ENCODE measurements at places on chromosomes 7 and 10.

DNA sequence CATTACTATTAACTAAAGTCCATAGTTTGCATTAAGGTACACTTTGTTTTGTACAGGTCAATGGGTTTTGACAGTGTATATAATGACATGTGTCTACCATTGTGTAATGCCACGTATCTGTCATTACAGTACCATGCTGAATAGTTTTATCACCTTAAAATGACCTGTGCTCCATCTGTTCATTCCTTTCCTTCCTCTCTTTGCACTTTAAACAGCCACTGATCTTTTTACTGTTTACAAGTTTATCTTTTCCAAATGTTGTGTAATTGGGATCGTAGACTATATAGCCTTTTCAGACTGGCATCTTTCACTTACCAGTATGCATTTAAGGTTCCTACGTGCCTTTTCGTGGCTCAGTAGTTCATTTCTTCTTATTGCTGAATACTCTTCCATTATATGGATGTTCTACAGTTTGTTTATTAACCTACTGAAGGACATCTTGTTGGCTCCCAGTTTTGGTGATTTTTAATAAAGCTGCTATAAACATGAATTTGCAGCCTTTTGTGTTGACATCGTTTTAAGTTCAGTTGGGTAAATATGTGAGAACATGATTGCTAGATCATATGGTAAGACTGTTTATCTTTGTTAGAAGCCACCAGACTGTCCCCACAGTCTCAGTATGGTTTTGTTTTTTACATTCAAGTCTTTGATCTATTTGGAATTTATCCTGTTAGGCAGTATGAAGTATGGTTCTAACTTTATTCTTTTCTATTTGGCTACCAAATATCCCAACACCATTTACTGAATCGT, 24.7 kb downstream of the STAM start:
- no peak for DNase-seq

DNA sequence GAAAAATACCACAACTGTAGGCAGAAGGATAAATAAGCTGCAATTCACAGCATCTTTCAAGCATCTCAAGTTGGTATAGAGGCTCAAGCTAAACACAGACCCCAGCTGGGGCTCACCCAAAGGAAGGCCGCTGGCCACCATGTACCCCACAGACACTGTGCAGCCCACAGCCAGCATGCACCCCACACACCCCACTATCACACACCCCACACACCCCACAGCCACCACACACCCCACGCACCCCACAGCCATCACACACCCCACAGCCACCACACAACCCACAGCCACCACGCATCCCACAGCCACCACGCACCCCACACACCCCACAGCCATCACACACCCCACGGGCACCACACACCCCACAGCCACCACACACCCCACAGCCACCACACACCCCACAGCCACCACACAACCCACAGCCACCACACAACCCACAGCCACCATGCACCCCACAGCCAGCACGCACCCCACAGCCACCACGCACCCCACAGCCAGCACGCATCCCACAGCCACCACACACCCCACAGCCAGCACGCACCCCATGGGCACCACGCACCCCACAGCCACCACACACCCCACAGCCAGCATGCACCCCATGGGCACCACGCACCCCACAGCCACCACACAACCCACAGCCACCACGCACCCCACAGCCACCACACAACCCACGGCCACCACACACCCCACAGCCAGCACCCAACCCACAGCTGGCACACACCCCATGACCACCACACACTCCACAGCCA, 214.7 kb downstream of the DNAJB6 start:
- DNase-seq: no peak

GRCh38 chr7:5679813-5680473, 101.5 kb downstream of the RNF216 start:
- DNase-seq: no peak

GRCh38 chr10:51297438-51297837, 223.2 kb downstream of the PRKG1 start:
- DNase-seq: no peak

GRCh38 chr7:155543011-155543876, 3.1 kb downstream of the CNPY1 start:
- DNase-seq: no peak

DNA sequence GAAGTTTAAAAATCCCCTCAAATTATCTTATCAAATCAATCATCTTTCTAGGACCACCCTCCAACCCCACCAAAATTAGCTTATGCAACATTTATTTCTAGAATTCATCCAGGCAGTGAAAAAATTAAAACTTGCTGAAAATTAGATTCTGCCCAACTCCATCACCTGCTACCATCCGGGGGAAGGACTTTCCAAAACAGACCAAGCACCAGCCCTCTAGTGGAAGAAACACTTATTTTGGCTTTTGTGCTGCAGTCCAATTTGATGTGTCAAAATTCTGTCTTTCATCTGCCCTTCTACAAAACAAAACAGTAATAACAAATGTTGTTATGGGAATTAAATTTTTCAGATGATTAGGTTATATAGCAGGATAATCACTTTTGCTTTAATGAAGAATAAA, 35.1 kb downstream of the GCC1 start:
- DNase-seq: no peak

DNA sequence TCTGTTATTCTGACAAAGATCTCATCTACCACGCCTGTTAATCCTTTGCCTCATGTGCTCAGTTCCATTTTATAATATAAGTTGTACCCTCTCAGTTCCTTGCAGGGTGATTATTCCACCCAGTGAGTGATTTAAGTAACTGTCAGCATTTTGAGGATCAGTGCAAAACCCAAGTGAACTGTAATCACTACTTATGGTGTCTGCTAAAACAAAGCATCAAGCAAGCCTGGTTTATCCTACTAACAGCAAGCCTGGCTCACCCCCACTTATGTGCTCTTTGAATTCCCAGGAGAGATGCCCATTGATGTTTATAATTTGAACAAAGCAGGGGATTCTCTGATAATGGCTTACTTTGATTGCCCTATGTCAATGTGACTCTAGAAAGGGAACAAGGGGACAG, 186.8 kb upstream of the LRGUK start:
- DNase-seq: no peak

DNA sequence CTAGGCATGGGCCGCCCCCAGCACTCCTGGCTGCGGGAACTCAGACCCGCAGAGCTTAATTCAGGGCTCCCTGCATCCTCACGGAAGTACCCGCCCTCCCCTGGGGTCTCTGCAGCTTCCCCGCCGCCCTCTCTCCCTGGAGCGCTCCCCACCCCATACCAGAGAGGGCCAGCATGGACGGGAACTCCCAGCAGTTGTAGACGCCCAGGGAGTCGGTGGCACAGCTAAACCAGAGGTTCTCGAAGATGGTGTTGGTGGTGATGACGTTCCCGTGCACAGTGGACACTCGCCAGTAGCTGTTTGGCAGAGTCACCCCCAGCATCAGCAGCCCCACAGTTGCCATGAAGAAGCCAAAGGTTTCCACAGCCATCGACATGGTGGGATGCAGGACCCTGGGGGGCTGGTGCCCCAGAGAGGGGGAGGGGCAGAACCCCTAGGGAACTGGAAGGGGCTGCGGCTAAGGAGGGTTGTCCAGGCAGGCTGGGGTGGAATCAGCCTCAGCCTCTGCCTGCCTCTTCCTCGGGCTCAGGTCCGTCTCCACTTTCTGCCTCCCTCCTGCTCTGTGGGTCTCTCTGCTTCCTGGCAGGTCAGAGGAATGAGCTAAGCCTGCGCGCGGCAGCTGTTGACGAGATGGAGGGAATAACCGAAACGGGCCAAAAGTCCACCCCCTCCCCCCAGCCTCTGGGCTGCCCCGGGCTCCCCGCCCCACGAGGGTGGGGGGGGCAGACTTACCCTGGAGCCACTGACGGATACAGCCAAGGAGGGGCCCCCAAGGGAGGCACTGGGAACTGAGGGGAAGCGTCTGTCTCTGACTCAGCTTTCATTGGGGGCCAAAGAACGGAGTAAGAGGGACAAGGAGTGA, at the start of gene CLDN15:
CLDN15 (minus strand) TSS at position 597 of the 862 bp plus-strand sequence; CDS start at position 376, 221 bp downstream.
- no peak for DNase-seq

DNA sequence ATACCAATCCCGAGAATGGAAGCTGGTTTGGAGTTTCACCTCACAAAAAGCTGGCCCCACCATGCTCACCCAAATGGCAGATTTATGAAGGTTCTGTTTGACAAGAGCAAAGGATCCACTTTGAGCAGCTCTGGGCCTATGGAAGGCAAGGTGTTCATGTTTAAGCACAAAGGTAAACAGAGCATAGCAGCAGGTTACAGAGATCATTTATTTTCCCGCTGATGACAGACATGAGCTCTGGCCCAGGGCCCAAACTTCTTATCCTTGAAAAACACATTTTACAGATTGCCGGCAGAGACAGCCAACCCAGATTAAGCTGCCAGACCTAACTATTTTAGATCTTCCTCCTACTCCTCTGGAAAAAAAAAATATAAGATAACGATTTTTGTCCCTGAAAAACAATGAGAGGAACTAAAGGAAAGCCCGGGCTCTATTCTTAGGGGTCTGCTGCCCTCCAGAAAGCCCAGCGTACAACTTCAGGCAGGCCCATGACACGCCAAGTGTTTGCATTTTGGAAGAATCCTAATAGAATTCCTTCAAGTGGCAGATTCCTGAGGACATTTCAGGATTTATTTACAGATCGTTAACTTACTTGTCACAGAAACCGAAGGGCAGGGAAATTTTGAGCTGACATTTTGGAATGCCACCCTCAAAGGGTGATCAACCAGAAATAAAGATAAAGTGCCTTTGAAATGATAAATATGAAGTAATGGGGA, 40.0 kb downstream of the SYPL1 start:
- no peak for DNase-seq

DNA sequence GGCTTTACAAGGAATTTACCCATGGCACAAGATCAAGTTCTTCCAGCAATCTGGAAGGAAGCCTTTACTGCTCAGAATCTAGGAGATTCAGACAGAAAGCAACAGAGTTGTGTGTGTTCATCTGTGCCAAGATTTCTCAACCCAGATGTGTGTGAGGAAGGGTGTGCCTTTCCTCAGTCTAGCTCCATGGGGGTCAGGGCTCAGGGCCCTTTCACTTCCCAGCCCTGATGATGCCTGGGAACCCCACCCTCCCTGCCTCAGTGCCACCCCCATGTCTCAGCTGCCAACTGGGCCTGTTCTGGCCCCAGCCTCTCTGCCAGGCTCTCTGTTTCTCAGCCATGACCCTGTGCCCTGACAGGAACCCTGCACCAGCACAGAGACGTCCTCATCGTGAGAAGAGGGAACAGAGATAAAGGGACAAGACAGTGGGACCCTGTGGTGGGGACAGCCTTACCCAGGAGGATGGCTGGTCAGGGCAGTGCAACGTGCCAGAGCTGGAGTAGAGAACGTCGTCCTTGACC, 102.0 kb downstream of the VIPR2 start:
- no peak for DNase-seq

GRCh38 chr7:74364061-74364460, 74.9 kb downstream of the CLIP2 start:
- DNase-seq: no peak

- no peak for DNase-seq
These were observed 22.5 kb upstream of the VIPR2 start for GRCh38 chr7:159167139-159167538.

DNA sequence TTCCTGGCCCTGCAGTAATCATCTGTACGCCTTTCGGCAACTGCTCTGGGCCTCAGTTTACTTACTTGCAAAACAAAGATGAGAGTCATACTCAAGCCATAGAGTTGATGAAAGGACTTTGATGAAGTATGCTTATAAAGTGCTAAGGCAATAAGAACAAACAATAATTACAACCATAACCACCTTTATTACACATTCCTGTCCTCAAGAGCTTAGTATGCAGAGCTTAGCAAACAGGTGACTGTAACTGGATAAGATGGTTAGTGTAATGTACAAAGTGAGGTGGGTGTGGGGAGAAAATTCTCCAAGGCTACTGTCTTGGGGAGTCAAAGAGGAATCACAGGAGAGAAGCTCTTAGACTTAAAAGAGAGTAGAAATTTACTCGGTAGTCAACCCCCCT, 117.0 kb upstream of the AFAP1L2 start:
- DNase-seq: no peak

DNA sequence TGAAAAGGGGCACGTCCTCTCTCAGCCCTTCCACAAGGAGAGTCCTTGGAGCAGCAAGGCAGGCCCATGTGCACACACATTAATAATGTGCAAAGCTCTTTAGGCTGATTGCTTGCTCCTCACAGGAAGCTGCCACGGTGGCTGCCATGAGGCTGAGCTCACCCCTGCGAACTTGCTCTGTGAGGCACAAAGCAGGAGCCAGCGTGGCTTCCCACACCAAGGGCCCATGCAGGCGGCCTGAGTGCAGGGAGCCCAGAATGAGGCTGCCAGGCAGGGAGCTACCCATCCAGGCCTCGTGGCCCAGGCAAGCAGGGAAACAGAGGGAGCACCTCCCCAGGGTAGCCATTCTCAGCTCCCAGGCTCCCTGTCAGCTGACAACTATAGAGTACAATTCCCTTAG, 242.9 kb downstream of the GRID1 start:
- no peak for DNase-seq

GRCh38 chr10:72310636-72311035, 36.9 kb downstream of the DDIT4 start:
- no peak for DNase-seq

DNA sequence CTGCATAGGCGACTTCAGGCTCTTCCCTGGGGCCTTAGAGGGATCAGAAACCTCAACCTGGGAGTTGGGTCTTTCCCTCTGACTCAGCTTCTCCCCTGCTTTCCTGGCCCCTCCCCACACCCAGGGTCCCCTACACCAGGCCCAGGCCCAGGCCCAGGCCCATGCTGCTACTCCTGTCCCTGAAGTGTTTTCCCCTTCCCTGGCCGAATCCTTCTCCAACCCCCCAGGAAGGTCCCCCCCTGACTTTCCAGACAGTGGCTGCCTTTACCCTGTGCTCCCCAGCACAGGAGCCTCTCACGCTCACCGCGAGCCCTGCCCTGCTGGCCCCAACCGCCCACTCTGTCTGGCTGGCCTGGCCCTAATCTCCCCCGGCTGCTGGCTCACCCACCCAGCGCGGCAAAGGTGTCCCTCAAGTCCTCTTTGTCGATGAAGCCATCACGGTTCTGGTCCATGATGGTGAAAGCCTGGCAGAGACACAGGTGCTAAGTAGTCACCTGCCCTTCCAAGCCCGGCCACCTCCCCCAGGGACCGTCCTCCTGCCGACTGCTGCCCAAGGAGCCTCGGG, 6.4 kb downstream of the MYL10 start:
- DNase-seq: no peak

DNA sequence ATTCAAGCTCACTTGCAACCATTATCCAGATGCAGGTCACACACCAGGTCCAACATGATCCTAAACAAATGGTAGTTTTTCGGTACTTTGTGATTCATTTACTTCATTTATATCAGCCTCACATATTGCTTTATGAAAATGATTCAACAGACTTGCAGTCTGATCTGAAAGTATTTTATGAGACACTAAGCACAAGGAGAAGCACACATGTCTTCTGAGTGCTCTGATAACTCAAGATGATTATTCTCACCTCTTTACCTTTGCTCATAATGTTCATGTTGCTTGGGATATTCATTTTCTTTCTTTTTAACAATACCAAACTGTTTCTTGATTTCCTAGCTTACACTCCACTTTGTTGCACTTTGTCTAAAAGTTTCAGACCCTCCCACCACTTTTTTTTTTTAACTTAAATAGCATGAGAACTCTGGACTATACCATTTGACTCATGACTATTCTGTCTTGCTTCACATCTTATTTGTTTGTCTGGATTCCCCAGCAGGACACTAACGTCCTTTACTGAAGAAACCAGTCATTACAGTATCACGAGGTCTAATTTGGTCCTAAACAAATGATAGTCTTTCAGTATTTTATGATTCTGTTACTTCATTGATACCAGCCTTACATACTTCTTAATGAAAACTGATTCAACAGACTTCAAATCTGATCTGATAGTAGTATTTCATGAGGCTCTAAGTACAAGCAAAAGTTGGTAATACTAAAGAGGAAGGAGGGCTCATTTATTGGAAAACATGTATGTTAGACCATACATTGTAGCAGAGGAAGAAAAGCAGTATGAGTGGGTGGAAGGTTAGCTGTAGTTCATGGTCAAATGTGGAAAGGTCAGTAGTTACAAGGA, 171.8 kb upstream of the AHR start:
- no peak for DNase-seq

All from activated naive CD4-positive, alpha-beta T cell (primary cell).